ENCODE measurements at places on chromosomes 1 and 21.

DNA sequence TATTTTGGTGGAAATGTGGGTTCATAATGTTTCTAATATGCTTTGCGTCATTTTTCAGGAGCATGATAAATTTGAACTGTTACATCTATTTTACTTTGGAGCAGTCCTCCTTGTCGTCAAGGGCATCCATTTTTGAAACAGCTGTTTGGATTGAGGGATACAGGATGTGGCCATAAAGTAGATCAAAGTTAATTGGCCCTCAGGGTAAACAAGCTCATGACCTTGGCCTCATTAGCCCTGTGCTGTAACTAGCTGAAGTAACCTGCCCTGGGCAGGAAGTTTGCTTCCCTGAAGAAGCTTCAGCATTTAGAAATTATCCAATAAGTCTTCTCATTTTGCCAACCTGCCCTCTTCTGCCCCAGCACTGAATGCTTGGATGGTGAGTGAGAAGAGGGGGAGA, 24.8 kb upstream of the RGL1 start:
- no peak for DNase-seq

- DNase-seq = no peak
These were observed 179.3 kb downstream of the KAZN start for GRCh38 chr1:14777516-14778506.

- DNase-seq = no peak
These were observed 10.2 kb upstream of the PTGFRN start for GRCh38 chr1:116899529-116899928.

DNA sequence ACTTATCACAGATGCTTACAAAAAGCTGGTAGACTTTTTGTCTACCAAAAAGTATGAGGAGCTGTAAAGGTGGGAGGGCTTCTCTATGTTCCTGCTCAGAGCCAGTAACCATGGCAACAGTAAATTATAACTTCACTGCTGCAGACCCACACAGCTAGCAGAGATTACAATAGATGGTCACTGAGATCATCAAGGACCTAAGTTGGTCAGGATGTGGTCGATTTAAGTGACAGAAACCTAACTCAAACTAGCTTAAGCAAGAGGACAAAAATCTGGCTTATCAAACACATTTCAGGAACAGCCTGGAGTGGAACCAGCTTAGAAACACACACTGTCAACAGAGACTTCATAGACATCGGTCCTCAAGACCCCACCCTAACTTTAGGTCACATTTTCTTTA, 113.4 kb upstream of the ATP1A1 start:
- DNase-seq = no peak

DNA sequence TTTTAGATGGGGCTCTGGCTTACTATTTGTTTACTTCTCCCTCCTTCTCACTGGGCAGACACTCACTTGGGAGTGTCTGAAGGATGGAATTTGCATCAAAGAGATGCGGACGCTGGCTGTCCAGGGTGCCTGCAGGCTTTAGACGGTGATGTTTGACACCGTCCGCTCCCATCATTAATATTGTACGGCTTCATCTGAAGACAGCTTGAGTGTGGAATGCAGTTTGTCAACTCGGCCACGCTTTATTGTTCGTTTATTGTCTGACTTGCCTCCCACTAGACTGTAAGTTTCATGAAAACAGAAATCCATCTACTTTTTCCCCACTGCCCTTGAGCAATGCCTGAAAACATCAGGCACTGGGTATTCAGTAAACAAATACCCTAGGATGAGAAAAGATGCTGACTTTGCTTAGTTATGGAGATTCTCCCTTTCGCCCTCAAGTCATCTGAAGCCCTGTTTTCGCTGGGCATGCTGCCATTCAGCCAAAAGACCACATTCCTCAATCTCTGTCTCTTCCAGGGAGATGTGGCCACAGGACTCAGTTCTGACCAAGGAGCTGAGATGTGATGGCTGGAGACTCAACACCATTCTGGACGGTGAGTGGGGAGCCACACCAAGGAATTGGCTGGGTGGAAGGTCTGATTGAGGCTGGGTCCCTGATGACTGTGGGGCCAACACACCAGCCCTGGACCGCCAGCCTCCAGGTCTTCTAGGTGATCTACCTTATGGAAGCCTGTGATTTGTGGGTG, 87.6 kb downstream of the BCAR3 start:
- DNase-seq = no peak

DNA sequence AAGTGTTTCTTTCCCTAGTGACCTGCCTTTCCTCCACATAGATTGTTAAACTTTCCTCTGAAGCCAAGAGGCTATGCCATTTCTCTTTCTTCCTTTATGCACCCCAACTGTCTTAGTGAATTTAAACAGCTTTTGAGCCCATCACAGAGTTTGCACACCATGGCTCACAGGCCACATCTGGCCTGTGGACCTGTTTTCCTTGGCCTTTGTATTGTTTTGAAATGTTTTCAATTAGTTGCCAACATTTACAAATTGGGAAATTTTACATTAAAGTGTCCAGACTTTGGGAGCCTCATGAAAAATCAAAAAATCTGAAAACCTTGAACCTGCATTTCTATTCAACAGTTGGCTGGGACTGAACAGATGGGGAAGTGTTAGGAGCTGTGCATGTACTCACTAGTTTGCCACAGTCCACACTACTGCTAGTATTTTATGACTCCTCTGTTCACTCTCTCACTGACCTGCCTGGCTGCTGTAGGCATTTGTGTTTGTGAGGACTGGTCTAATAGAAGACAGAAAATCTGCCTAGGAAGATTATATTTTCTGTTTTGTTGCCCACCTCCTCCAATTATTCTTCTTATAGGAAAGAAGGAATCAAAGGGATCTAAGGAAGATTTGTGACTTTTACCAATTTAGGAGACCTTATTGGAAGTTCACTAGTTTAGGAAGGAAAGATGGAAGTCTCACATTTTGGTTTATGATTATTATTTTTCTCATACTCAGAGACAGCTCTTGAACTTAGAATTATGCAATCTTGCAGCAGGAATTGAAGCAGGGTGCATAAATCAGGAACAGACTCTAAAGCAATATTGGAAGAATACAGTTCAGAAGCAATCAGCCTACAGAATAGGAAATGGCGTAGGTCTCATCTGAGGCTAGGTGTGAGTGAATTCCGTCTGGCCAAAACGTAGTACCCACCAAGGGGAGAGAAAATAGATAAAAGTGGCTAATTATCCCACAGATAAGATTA, 134.7 kb downstream of the HLX start:
- no peak for DNase-seq

GRCh38 chr1:10675813-10676212, 120.6 kb downstream of the CASZ1 start:
- DNase-seq = no peak

DNA sequence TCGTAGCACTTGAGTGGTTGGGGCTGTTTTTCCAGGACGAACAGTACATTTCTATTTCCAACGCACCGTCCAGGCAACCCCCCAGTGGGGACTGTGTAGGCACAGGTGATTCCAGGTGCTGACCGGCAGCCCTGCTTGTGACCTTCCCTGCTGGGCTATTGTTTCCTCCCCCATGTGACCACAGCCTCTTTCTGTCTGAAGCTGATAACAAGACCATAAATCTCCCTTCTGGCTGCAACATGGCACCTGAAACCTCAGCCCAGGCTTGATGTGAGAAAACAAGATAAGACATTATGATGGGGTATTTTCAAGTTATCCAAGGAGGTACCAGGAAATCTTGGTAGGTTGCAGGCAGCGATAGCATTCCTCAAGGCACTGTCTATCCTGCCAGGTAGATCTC, 48.2 kb downstream of the HLX start:
- DNase-seq = no peak

- DNase-seq = peak; percentile 72
These were observed 17.4 kb downstream of the TIAM1 start for GRCh38 chr21:31326522-31327242.

DNA sequence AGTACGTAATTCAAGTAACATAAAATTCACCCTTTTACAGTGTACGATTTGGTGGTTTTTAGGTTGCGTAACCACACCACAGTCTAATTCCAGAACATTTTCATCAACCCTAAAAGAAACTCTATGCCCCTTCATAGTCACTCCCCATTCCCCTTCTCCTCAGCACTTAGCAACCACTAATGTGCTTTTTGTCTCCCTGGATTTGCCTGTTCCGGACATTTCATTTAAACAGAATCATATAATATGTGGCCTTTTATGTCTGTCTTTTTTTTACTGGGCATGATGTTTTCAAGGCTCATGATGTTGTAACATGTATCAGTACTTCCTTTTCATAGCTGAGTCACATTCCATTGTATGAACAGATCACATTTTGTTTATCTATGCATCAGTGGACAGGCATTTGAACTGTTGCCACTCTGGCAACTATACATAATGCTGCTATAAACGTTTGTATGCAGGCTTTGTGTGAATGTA, 20.8 kb downstream of the OBSCN start:
- no peak for DNase-seq

- no peak for DNase-seq
These were observed 26.0 kb downstream of the SETD4 start for GRCh38 chr21:36034211-36034913.

GRCh38 chr21:40803101-40803500, 43.9 kb downstream of the DSCAM start:
- DNase-seq = no peak

- peak; percentile 66 for DNase-seq
These were observed 1.5 kb upstream of the BATF3 start for GRCh38 chr1:212700892-212701819.

- DNase-seq = no peak
These were observed 137.1 kb downstream of the CAMTA1 start for GRCh38 chr1:6922096-6922931.

DNA sequence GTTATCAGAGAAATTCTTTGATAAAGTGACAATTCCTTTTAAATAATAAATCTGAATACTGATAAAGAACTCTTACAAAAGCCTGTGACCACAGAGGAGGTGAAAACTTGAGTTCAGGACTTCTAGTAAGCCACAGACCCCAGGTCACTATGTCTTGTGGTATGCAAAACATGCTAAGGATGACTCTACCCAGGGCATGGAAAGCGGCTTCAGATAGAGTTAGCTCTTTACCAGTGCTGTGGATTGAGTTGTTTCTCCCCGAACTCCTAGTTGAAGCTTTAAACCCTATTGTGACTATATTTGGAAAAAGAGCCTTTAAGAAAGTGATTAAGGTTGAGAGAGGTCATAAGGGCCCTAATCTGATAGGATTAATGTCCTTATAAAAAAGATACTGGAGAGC, 42.3 kb downstream of the HLX start:
- no peak for DNase-seq

DNA sequence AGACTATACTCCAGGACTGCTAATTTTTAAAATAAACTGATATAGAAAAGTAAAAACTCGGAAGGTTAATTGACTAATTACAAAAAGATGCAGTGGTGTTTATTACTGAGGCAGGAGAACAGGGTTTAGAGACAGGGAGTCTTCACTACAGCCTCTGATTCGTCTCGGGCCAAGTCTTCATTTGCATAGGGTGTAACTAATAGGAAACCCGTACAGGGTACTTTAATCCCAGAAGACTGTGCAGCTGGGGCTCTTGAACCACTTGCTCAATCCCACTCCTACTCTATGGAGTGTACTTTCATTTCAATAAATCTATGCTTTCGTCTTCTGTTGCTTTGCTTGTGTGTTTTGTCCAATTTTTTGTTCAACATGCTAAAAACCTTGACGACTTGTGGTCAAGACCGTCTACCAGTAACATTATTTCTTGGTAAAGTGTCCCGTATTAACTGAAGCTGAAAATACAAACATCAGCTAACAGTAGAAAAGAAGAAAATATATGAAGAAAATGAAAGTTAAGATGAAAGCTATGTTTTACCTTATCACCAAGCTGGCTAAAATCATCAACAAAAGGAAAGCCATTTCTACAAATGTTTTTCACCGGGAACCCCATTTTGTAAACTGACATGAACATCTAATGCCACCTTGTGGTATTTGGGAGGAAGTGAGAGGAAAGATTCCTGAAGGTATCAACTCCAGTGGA, 8.0 kb downstream of the SDHB start:
- no peak for DNase-seq

GRCh38 chr1:115764541-115764940, 4.0 kb downstream of the CASQ2 start:
- no peak for DNase-seq

GRCh38 chr1:216554934-216555333, 131.7 kb upstream of the USH2A start:
- no peak for DNase-seq
